ENCODE measurements at places on chromosomes 12 and 14. TPM values are rescaled to one million over a fixed set of nuclear protein-coding genes. Genes with fewer than 3 reads are reported as not detected.
A peak's percentile ranks its signal among the peaks of the same experiment; 100 is the strongest.

SLC16A7 gene
- 21.0 TPM for total RNA-seq

TAS2R46 gene
- 1.3 TPM for total RNA-seq

RNFT2 gene
- total RNA-seq, result 11.6 TPM

ASPG gene
- total RNA-seq, result not detected

RNASE2 gene
- total RNA-seq, result not detected

PPP1R36 gene
- total RNA-seq, result not detected

RCOR1 gene
- 16.1 TPM for total RNA-seq

APOLD1 gene
- total RNA-seq, result 5.7 TPM

TAS2R10 gene
- not detected for total RNA-seq

GRCh38 chr12:22407397-22407796 is 72.9 kb upstream of the ST8SIA1 start:
- no peak for DNase-seq

GRCh38 chr12:124453419-124454351 is 113.7 kb downstream of the NCOR2 start:
- peak; percentile 94 for DNase-seq

GRCh38 chr12:29681370-29681769 is 102.4 kb downstream of the TMTC1 start:
- no peak for DNase-seq

GRCh38 chr12:66934302-66935062 is 255.6 kb upstream of the GRIP1 start:
- DNase-seq, result no peak

GRCh38 chr14:20197459-20197858 is 6.8 kb downstream of the OR11G2 start:
- DNase-seq, result no peak

DNA sequence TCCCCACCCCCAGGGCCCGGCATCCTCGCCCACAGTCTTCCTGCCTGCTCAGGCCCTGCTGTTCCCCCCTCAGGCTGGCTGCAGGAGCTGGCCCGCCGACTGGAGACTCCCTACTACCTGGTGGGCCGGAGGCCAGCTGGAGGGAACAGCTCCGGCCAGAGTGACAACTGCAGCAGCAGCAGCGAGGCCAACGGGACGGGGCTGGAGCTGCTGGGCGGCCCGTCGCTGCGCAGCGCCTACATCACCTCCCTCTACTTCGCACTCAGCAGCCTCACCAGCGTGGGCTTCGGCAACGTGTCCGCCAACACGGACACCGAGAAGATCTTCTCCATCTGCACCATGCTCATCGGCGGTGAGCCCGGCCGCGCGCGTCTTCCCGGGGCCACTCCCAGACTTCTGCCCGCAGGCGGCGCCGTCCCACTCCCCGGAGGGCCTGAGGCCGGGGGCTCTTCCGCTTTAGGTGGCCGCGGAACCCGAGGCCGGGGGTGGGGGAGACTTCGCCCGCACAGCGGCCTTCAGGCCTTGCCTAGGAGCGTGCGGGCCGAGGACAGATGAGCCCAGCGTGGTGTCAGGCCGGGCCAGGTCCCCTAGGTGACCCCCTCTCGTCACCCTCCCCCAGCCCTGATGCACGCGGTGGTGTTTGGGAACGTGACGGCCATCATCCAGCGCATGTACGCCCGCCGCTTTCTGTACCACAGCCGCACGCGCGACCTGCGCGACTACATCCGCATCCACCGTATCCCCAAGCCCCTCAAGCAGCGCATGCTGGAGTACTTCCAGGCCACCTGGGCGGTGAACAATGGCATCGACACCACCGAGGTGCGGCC is 10.2 kb downstream of the KCNH3 start:
- peak; percentile 54 for DNase-seq

DNA sequence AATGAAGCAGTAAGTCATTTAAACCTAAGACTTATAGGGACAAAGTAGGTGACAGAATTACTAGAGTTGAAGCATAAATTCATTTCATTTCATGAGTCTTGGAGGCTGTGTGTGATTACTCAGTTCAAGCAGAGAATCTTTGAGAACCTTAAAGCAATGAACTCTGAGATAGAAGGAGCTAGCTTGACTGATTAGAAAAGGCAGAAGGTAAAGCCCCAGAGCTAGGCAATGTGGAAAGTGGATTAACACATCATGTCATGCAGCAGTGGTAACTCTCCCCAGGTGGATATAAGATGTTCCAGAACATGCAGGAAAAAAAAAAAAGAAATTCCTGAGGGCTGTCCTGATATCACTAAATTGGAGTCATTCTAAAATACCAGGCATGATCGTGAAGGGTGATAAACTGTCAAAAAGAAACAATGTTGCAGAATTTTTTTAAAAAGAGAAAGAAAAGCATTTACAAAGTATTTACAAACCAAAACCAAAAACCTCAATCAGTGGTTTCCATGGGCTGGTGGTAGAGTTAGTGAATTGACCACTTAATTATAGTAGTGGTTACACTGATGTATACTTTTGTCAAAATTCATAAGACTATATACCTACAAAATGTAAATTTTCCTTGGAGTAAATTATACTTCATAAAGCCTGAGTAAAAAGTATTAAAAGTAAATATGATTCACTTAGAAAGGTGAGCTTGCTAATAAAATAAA is 12.7 kb upstream of the SLC16A7 start:
- DNase-seq, result peak; percentile 21

GRCh38 chr14:90319173-90319572 is 12.6 kb downstream of the NRDE2 start:
- DNase-seq, result no peak

- DNase-seq, result no peak
These were observed 199.9 kb downstream of the LRIG3 start for GRCh38 chr12:58720421-58720820.

GRCh38 chr14:36517242-36518030 is 2.6 kb downstream of the NKX2-1 start:
- no peak for DNase-seq

GRCh38 chr14:71474301-71475265 is 457.6 kb upstream of the RGS6 start:
- DNase-seq, result no peak

- DNase-seq, result no peak
These were observed 2.4 kb upstream of the MEG3 start for GRCh38 chr14:100823413-100824080.

DNA sequence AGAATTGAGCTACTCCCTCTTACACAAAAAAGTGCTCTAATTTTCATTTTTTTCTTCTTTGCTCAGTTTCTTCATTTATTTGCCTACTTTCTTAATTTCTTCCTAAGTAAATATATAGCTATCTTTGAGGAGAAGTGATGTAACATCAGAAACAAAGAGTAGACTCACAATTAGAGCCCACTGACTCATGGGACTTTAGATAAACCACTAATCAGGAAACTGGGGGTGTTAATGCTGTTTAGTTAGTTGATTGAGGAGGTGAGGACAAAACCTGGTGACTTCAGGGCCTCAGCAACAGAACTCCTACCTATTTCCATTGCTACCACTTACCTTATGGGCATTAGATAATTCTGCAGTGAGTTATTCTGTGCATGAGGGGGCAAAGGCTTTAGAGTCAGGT is 151.7 kb downstream of the MON2 start:
- DNase-seq, result no peak

DNA sequence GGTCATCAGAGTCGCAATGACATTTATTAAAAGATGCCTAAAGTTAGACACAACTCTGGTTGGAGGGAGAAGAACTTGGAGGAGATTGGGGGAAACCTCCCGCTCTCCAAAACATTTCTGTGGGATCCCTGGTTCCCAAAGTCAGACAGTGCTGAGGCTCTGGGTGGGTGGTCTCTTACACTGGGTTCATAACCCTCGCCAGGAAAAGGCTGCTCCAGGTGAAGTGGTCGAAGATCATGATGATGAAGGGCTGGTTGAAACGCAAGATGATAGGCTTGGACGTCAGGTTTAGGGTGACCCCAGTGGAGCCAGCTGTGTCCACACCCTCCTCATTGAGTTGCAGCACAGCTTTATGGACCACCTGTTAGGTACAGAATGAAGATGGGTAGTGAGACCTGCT is 11.2 kb upstream of the SERPINA10 start:
- no peak for DNase-seq

- DNase-seq, result no peak
These were observed 183.4 kb downstream of the ESR2 start for GRCh38 chr14:64110802-64111201.

- DNase-seq, result no peak
These were observed 907.2 kb downstream of the VRK1 start for GRCh38 chr14:97704316-97704885.

DNA sequence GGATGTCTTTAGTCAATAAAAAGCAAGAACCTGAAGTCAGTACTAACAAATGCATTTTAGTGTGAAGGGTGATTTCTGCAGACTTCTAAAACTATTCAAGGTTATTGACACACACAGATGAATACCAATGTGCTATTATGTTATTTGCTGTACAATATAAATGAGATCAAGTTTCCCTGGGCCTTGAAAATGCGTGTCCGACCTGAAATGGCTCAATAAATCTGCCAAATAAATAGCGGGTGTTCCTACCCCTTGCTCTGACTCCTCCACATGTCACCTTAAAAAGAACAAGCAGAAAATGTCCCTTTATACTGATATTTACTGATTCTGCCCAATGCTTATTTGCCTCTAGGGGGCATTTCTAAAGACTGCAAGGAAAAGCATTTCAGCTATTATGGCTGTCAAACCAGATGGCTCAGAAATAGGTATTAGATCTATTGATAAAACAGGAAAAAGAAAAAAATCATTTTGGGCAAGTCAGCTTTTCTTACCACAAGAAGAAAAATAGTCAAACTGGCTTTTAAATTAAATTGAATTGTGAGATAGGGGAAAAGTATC is 367.3 kb upstream of the KITLG start:
- no peak for DNase-seq

- DNase-seq, result no peak
These were observed 468.5 kb downstream of the ETNK1 start for GRCh38 chr12:23093488-23093887.

DNA sequence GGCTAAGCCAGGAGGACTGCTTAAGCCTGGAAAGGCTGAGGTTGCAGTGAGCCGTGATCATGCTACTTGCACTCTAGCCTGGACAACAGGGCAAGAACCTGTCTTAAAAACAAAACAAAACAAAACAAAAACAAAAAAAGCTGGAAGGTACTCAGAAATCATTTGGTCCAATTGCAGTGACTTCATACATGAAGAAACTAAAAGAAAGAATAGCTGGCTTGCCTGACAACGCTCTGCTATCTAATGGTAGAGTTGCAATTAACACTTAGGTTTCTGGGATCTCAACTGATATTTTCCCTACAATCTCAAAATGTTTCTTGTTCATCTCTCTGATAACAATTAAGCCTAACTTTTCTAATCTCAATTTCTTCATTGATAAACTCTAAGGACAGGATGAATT is 13.7 kb downstream of the EEA1 start:
- DNase-seq, result no peak

DNA sequence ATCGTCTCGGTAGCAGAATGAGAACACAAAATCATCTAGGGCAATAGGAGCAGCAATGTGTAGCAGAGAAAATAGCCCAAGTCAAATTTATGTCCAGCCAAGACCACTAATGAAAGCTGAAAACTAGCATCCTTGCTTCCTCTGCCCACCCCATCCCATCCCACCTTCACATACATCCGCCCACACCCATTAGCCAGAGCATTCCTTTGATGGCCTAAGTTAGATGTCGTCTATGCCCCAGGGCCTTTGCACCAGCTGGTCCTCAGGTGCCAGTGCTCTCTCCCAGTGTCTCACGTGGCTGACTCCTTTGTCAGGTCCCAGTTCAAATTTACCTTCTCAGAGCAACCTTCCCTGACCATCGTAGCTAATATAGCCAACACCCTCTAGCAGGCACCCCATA is 17.8 kb upstream of the PPP2R5C start:
- DNase-seq, result no peak

DNA sequence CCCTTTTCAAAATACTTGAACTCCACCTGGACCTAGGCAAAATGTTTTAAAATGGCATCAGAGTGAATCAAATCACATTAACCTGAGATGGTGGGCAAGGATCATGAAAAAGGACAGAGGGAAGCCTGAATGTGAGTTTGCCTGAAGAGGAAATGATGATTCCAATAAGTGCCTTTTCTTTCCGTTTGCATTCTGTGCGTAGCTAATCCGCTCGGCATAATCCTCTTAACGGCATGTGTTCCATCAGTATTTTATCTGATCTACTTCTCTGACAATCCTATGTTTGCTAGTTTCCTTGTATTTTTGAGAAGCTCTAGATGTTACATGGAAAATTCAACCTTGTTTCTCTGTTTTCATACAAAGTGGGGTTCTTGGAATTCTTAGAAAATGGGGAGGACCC is 354.6 kb downstream of the NRXN3 start:
- DNase-seq, result no peak

GRCh38 chr12:16524378-16524777 is 81.6 kb downstream of the LMO3 start:
- DNase-seq, result no peak

Measured in activated CD8-positive, alpha-beta T cell treated with anti-CD3 and anti-CD28 coated beads for 36 hours (primary cell).